ENCODE measurements at places on chromosomes 4 and X.

GRCh38 chr4:1487761-1488160, 81.5 kb upstream of the NKX1-1 start:
- no peak for DNase-seq

DNA sequence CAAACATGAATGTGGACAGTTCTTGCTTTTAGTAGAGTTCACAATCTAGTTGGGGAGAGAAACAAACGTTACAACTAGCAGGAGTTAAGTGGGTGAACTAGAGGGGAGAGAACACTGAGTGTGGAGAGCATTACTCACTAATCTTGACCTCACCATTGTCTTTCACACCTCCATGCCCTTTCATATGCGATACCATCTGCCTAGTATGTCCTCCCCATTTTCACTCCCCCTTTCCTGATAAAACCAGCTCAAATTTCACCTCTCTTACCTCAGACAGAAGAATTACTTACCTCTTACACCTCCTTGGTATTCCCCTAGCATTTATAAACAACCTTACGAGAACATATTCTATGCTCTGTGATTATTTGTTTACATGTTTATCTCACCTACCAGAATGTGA, 53.6 kb downstream of the LAS1L start:
- no peak for DNase-seq

DNA sequence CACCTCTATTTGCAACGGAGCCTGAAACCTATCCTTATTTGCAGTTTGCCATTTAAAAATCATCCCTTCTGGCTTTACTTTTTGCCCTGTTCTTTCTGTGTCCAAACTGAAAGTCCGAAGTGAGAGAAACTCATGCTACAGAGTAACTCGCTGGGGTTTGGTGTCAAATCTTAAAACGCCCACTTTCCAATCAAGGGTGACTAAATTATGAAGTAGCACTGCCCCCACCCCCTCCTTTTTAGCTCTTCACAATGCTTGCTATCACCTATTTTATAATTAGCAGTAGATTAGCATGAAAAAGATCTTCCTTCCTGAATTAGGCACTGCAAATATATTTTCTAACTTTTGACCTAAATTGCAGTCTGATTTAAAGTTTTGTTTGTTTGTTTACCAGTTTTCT, 52.5 kb downstream of the VGLL1 start:
- DNase-seq: no peak

- no peak for DNase-seq
Measured at GRCh38 chrX:120244735-120245498, 5.7 kb upstream of the ZBTB33 start.

GRCh38 chr4:149709640-149710039, 106.0 kb downstream of the IQCM start:
- DNase-seq: no peak

DNA sequence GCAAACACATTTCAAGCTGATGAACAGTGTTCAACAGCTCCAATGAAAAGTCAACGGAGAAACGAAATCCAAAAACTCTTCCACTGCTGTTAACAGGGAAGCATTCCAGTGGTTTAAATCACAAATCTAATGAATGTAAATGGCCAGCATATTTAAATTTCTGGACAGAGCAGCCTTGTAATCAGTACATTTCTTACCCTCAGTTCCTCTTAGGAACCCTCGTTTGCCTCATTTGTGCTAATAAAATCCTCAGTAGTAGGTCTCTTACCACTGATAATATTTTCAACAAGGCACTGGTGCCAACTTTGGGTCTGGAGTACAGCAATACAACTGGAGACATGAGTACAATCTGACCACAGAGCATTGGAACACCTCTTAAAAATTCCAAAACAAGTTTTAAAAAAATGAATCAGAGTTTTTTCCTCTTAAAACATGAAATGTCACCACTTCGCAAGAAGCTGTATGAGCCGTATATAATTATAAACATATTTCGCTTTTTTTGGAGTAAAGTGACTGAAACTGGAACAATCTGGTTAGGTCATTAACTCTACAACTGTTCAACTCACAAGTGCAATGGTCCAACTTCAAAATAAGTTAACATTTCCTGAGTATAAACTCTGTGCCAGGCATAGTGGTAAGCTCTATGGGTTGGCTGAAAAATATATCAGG, 211.2 kb downstream of the CPEB2 start:
- no peak for DNase-seq

GRCh38 chr4:21949073-21949457, 493 bp upstream of the KCNIP4 start:
- DNase-seq: no peak

DNA sequence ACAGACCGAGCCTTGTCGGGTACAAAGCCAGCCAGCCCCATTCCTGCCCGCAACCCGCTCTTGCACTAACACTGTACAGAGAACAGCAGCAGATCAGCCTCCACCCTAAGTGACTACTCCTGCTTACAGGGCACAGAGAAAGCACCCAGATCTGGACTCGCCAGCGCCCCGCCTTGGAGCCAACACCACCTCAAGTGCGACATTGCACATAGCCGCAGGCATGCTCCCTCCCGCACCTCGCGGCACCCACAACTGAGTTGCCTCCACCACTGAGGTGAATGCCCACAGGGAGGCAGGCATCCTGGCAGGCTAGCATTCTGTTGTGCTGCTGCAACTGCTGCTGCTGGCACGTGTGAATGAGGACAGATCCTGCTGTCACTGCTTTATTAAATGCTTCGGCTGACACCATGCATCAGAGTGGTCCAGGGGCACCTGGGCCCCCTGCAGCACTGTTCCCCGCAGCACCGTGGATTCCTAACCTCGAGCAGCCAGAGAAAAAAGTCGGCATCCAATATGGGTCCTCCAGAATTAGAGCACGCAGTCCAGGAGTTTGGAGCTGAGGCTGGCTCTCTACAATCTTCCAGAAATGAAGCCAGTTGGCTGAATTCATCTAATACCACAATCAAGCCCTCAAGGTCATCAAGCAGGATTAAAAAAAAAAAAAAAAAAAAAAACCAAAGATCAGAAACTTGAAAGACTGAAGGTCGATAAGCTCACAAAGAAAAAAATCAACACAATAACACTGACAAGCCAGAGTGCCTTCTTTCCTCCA, 352.9 kb downstream of the GASK1B start:
- DNase-seq: no peak

Data from hematopoietic multipotent progenitor cell (in vitro differentiated cells).